ENCODE measurements at places on chromosomes 7 and 10.

DNA sequence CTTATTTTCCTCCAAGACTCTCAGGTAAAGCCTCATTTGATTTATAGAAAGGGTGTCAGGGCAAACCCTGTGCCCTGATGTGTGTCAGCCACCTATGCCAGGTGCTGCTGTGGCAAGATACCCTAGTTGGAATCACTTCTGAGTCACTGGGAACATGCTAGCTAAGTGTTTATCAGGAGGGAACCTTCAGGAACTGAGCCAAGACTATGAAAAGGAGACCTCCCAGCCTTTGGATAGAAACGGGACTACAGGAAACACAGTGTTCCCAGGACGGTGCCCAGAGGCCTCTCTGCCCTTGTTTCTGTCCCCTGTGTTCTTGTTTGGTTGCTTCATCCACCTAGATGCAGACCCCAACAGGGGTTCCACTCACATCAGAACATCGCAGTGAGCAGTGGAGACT lies 28.5 kb downstream of the CNNM1 start:
- no peak for DNase-seq

- no peak for DNase-seq
Measured at GRCh38 chr10:131211146-131211545, 100.4 kb downstream of the TCERG1L start.

DNA sequence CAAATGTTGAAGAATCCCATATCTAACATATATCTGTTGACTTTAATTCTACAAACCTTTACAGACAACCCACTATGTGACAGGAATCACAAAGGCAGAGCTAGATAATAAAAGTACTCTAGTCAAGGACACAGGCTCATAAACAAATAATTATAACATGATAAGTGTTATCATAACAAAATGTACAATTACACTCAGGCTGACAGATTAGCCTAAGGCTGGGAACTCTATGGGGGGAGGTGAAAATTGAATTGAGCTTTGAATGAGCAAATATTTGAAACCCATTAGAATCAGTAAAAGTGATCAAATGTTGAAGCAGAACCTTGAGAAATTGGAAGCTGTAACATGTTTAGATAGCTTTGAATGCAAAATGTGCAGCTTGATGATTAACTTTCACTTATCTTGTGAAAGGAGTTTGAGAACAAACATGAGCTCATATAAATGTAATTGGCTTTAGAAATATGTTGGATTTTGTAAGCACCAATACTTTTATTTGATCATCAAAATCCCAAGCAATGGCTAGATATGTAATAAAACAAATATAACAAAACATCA lies 970.2 kb downstream of the SORCS3 start:
- DNase-seq = no peak

DNA sequence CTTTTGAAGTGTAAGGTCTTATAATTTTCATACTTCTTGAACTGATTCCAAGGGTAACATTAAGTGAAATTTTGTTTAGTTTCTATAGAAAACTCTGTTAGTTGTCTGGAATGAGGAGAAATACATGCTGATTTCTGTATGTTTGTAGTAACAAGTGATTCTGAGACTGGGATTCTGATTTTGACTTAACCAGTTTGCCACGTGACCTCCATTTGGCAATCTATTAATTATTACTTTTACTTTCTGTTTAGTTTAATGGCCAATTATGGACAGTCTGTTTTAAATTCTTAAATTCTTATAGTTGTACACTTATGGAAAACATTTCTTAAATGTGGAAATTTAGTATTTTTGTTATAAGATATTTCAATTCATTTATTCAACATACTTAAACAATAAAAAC lies 163.1 kb downstream of the ADK start:
- no peak for DNase-seq

GRCh38 chr7:15433151-15433550 lies 128.7 kb downstream of the AGMO start:
- DNase-seq = no peak

- peak; percentile 88 for DNase-seq
Measured at GRCh38 chr10:79079490-79080355, 11.0 kb downstream of the ZMIZ1 start.

GRCh38 chr7:92837000-92837749 lies 802 bp upstream of the CDK6 start:
- no peak for DNase-seq

DNA sequence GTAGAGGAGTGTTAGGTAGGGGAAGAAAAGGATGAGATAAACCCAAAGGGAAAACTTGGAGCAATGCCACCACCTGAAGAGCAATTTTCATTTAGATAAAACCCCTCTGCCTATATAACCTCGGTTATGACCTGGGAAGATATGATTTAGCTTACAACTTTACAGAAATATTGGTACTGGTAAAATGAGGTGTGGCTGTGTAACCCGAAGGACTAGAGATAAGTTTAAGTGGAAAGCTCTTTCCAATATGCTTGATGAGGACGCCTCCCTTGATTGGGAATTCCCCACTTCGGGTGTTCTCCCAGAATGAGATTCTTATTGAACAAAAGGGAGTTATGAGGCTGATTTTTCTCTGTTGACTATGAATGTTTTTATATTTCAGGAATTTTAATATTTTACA lies 109.5 kb upstream of the CDK6 start:
- no peak for DNase-seq

- peak; percentile 28 for DNase-seq
Measured at GRCh38 chr10:118241229-118242137, 100.6 kb downstream of the FAM204A start.

DNA sequence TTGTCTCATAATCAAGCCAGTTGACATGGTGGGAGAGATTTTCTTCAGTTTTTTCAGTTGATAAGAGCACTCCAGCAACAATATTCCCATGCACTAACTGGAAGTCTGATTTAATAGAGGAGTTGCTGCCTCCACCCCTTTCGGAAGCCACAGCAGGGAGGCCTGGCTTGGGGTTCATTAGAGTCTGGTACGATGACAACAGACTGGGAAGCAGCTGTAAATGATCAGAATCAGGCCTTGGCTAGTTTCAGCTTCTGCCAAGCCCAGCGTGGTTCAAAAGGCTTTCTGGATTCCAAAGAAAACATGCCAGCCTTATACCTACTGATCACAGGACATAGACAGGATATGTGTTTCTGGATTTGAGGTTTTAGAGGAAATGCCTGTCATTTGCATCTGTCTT lies 274.0 kb downstream of the CSTF2T start:
- no peak for DNase-seq

DNA sequence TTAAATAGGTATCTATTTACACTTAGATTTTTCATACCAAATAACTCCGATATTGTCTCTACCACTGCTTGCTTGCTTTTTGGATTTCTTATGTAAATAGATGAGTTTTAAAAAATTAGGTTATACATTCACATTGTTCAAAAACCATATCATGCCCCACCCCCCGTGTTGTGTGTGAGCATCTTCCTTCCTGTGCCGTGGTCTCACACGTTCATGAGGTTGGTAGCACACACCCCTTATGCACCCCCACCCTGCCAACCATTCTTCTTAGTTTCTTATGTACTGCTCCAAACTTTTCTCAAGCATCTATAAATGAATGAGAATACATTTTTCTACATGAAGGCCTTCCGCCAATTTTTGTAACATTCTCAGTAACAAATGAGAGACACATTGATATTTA lies 115.6 kb downstream of the FANK1 start:
- DNase-seq = no peak

DNA sequence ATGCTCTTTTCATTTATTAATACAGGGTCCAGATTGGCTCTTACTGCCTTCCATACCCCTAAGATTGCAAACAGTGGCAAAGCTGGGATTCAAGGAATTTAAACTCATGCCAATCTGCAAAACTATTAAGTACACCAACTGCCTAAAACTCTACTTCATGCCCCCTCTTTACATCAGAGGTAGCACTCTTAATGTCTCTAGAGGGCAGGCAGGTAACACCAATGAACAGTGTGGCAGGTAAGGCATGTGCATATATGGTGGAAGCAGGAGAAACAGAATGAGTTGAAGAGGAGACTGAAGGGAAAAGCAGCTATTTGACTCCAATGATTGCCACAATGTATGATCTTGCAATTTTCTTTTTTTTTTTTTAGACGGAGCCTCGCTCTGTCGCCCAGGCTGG lies 156.7 kb downstream of the BTAF1 start:
- DNase-seq = no peak

Measured in H54 (cell line).